GM23248 (cell line): ENCODE measurements at places on chromosomes 2 and 18.

- no peak for DNase-seq
These were observed 45.1 kb upstream of the FAM98A start for GRCh38 chr2:33644215-33644614.

- DNase-seq: no peak
These were observed 74.2 kb downstream of the CD8B2 start for GRCh38 chr2:106561356-106561755.

DNA sequence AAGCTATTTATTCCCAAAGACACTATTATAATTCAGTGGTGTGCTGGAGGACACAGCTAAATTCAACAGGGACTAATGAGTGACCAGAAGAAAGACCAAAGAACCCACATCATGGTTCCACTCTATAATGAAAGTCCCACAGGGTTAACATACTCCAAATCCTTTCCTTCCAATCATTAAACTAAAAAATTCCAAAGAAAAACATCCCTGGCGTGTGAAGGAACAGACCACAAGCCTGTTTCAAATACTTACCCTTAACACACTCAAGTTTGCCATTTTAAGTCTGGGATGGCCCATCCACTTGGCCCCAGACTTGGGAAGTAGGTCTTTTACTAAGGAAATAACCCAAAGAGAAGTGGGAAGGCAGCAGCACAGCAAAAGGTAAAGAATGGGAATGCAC lies 150.1 kb upstream of the CCDC150 start:
- no peak for DNase-seq

GRCh38 chr18:52682260-52682659 lies 342.3 kb downstream of the DCC start:
- DNase-seq: no peak

DNA sequence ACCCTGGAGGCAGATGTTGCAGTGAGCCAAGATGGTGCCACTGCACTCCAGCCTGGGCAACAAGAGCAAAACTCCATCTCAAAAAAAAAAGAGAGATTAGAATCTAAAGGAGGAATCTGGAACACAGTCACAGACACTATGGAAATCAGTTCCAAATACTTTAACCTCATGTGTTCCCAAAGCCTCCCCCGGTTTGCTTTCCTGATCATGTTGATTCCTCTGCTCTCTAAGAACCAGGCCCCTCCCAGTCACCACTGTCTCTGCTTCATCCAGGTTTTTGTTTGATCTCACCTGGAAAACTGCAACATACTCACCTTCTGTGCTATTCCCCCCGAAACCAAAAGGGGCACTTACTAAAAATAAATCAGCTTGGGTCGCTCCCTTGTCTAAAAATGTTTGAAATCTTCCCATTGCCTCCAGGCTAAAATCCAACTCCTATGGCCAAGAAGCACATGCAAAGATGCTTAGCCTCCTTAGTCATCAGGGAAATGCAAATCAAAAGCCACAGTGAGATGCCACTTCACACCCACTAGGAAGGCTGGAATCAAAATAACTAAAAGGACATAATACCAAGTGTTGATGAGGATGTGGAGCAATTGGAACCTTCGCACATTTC lies 6.2 kb upstream of the NEU2 start:
- DNase-seq: peak; percentile 85

DNA sequence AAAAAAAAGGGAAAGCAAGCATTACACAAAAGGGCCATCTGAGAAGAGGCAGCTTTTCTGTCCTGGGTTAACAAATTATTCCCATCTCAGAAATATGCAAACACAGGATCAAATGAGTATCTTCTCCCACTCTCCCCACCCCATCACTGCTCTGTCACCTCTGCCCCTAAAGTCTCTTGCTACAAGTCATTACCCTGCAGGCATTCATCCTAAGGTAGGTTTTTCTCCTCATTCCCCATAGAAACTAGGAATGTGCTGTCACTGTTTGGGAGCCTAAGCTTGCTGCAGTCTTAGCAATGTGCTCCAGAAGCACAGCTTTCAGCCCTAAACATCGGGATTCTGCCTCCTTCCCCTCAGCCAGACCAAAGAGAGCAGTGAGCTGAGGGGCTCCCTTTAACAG lies 3.6 kb downstream of the LRRTM1 start:
- DNase-seq: no peak

- DNase-seq: no peak
These were observed 1064.0 kb upstream of the GYPC start for GRCh38 chr2:125591954-125592353.
